T-helper 1 cell (primary cell): ENCODE measurements at places on chromosomes 4 and X.

GRCh38 chr4:101693842-101694398 is 96.6 kb upstream of the BANK1 start:
- no peak for DNase-seq

DNA sequence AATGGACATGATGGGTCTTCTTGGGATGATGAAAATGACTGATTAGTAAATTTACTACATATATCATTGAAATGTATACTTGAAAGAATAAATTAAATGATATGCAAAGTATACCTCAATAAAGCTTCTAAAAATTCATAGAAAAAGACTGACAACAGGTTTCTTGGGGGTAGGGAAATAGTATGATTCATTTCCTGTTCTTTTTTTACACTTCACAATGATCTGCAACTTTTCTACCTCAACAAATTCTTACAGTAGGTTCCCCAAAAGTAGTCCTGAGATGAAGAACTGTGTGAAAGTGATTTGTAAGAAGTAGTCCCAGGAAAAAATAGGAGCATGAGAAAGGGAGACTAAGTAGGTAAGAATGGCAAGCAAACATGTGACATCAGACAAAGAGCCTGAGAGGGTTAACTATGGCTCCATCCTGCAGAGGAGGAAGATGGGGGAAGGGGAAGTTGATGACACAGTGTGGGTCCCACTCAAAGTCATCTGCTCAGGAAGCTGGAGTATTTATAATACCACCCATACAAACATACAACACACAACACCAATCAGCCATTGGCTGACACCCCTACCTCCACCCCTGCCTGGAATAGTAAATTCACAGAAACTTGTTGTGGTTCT is 73.9 kb downstream of the ARHGAP6 start:
- no peak for DNase-seq

DNA sequence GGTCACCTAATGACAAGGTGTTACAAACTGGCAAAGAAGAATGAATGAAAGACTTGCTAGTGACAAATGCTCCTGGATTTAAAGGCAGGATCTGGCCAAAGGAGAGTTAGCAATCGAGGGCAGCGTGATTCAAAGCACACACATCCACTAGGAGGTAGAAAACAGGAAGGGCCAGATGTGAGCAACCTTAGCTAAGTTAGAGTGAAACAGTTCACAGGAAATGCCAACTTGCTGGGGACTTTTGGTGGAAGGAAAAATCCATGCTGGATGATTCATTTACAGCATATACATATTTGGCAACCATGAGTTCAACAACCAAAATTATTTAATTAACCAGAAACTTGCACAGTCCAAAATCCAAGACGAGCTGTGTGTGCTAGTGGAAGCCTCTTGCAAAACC is 276.9 kb downstream of the PTTG2 start:
- no peak for DNase-seq

DNA sequence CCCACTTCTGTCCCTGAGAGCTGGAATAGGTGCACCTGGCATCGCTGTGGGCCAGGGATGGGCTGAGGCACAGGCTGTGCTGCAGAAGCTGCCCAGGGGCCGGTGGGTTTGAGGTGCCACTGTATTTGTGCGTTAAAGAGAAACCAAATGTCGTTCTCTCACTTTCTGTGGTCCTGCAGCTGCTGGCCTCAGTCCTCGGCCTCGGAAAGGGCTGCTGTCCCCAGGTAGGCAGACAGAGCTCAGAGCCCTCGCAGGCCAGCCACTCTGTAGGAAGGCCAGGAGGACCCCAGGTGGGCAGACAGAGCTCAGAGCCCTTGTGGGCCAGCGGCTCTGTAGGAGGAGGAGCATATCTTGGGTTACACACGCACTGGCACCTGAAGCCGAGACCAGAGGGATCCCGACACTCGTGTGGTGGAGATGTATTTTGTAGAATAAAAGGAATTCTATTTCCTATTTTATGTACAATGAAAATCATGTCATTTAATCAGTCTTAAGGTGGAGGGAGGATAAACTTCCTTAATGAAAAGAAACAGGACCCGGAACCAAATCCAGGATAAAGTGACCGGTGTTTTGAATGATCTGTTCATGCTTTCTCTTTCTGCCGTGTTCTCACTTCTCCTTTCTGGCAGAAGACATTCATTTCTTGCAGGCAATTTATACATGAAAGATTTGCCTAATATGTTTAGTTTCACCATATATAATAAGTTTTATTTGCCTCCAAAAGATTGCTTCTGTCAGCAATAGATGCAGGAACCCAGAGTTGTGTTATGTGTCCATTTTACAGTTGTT is 54.4 kb upstream of the HGFAC start:
- no peak for DNase-seq

DNA sequence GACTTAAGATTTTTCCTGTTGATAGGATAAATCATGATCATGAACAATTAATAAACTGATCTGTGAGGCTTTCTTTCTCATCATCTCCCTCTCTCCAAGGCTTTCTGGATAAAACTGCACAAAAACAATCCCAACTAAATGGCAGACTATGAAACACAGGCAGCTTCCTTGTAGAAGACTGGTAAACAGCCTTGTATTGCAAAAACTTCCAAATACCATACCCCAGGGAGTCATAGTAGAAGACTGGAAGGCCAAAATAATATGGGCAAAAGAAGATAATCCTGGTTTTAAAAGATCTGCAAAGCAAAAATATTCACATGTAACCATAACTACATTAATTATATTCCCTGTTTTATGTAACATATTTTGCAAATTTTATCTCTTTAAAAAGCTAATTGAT is 113.0 kb downstream of the ANAPC10 start:
- DNase-seq = no peak

DNA sequence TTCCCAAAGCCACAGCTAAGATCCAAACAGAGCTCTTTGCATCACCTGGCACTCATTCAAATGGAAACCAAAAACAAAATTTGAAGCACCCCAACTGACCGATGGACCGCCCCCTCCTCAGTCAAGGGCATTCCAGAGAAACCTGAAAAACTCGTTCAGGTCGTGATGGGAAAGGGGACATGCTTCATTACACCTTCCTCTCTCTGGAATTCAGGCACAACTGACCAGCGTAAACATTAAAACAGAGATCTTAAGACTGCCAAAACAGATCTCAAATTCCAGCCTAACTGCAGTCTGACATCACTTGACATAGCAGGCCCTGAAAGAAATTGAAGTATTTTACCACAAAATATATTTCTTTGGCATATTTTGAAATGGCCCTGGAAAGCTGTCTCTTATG is 28.5 kb downstream of the PTTG2 start:
- no peak for DNase-seq

- peak; percentile 24 for DNase-seq
Measured at GRCh38 chr4:175946472-175947116, 119.0 kb upstream of the WDR17 start.

DNA sequence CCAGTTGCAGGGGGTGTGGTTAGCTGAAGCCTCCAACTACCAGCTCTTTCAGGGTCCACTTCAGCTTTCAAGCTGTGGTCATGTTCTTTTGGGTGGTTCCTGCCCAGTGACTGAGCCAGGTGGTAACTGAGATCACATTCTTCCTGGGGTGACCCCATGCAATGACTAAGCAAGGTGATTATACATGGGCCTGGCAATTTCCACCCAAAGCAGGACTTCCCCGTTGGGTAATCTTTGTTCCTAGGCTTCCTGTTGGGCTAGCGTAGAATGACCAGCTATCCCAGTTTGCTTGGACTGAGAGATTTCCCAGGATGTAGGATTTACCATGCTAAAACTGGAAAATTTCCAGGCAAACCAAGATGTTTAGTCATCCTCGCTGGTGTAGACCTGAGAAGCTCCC is 18.4 kb upstream of the MAGEB17 start:
- no peak for DNase-seq

GRCh38 chr4:145804116-145804515 is 124.2 kb downstream of the C4orf51 start:
- no peak for DNase-seq

- no peak for DNase-seq
Measured at GRCh38 chrX:79288733-79289132, 78.4 kb downstream of the ITM2A start.

DNA sequence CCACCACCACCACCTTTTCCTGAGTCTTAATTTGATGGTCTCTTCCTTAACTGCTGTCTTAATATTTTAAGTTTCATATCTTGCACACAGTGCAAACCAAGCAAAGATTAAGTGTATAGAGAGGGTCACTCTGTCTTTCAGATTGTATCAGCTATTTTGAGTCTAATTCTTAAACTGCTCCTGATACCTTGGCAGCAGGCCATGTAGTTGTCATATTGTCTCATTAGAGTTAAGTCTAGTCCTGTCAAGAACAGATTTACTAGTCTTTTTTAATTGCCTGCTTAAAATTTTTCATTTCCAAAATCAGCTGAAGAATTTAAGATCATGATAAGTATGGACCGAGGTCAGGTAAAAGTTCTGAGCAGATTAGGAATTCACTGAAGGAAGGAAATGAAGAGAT is 51.5 kb downstream of the FHIP1A start:
- DNase-seq = no peak

GRCh38 chr4:142960126-142960525 is 114.0 kb upstream of the INPP4B start:
- no peak for DNase-seq

DNA sequence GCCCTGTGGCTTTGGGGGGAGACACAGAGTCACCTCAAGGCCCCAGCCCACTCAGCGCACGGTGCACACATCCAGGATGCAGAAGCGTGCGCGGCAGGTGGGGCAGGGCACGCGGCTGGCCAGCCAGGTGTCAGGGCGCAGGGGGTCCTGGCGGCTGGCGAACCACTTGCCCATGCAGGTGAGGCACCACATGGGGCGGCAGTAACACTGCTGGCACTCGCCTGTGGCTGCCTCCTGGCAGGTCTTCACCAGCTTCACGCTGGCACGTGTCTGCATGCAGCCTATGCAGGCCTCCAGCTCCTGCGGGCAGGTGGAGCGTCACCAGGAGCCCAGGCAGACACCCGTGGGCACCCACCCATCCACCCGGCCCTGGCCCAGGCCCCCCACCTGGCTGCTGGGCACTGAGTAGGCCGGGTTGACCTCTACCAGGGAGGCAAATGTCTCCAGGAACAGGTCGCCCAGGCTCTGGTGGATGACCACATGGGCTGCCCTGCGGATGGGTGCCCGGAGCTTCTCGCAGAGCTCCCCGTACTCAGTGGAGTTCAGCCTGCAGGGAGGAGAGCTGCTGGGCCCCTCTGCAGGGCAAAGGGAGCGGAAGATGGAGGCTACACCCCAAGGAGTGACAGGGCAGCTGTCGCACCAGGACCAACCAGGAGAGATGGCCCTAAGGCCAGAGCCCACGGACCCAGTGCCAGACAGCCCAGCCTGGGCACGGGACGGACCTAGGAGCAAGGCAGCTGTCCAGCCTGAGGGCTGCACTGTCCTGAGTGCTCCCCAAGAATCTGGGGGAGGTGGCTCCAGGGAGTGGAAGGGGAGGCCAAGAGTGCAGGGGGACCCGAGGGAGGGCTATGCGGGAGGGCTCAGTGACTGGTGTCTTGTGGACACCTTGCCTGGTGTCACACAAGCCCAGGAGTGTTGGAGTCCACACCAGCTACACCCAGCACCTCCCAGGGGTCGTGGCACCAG is 3.7 kb downstream of the TMEM129 start:
- DNase-seq = no peak

DNA sequence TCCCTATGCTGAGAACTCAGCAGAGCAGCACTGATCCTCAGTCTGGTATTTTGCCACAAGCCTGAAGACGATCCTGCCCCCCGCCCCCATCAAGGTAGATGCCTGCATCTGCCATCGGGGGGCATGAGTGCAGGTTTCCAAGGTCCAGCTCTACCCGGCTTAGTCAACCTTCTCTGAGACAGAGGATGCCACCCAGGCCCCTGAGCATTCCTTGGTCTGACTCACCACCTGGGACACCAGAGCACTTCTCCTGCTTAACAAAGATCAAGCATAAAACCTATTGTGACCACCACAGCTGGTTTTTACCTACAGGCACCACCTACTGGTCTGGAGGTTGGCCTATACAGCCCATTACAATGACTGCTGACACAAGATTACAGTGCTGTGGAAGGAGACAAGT is 1168.1 kb downstream of the PCDH19 start:
- no peak for DNase-seq

- DNase-seq = no peak
Measured at GRCh38 chr4:27429364-27429871, 568.8 kb downstream of the STIM2 start.

DNA sequence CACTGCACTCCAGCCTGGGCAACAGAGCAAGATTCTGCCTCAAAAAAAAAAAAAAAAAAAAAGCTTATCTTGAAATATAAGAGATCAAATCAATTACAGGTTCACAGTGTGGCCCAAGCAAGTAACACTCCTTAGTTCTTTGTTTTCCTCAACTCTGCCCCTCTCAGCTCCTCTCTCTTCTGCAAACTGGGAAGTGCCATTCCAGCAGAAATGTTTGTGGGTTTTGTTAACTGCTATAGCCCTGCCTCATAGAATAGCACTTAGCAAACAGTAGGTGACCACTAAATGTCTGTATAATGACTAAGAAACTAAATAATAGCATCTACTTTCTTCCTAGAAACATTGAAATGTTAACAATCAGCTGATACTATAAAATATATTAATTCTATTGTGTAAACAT is 160.0 kb upstream of the NAP1L5 start:
- DNase-seq = no peak

- DNase-seq = no peak
Measured at GRCh38 chrX:110541266-110541665, 182.6 kb downstream of the RTL9 start.

GRCh38 chr4:55330241-55330640 is 15.8 kb upstream of the SRD5A3 start:
- no peak for DNase-seq

DNA sequence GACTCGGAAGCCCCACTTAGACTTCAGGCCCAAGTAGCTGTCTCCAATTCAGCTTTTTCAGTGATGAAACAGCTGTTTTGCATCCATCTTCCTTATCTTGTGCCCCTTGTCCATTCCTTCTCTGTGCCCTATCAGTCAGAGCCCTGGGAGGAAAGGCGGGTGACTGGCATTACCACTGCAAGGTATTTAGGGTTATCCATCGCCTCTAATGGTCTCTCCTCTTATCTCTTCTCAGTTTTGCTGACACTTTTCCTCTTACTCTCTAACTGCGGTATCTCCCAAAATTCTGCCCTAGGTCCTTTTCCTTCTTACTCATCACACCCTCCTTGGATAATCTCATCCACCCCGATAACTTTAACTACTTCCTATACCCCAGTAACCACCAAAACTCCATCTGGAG is 13.7 kb downstream of the GAB3 start:
- DNase-seq = no peak

- DNase-seq = no peak
Measured at GRCh38 chr4:52606726-52607125, 52.4 kb downstream of the USP46 start.

- no peak for DNase-seq
Measured at GRCh38 chr4:169625886-169626285, 5.5 kb downstream of the CLCN3 start.

DNA sequence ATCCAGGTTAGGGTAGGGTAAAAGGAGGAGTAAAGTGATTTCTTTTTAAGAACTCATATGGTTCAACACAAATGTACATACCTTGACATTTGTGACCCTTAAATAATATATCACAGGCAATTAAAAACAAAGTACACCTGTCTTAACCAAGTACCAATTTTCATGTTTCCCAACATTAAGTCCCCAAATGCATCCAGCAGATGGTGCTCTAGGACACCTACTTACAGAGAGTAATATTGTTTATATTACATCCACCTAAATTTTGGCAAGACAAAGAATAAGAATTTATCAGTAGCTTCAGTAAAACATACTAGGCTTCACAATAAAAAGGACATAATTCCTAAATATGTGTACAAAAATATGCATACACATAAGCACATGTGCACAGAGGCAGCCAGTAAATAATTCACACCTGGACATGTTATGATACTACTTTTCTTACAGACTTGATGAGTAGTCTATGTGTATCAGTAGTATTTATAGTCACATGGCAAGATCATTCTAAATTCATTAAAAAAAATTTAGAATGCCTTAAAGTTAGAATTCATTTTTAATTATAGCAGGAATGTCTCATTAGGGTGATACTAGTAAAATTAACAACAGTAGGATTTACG is 219.7 kb downstream of the DCLK2 start:
- no peak for DNase-seq
